ENCODE measurements at places on chromosomes 3 and 15.

- no peak for DNase-seq
Measured at GRCh38 chr3:2727610-2728318, 382.4 kb downstream of the IL5RA start.

DNA sequence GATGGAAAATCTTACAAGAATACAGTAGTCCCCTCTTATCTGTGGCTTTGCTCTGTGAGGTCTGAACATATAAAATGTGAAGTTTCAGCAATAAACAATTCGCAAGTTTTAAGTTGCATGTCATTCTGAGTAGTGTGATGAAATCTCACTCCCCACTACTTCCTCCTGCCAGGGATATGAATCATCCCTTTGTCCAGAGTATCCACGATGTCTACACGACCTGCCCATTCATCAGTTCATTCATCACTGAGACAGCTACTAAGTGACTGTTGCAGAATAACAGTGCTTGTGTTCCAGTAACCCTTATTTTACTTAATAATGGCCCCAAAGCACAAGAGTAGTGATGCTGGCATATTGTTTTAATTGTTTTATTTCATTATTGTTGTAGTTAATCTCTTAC, 489.2 kb upstream of the UBE2E2 start:
- no peak for DNase-seq

GRCh38 chr3:103786296-103786695, 1351.5 kb downstream of the ZPLD1 start:
- DNase-seq = no peak

- no peak for DNase-seq
Measured at GRCh38 chr3:194140520-194141414, 4.8 kb downstream of the HES1 start.

- no peak for DNase-seq
Measured at GRCh38 chr15:75460646-75461045, 9.2 kb upstream of the SIN3A start.

- no peak for DNase-seq
Measured at GRCh38 chr3:56064684-56065083, 403.6 kb downstream of the ERC2 start.

Measured in CD4-positive, alpha-beta T cell treated with Interleukin-17A for 1 hour (primary cell).